ENCODE measurements at places on chromosomes 7 and 10. TPM values are rescaled to one million over a fixed set of nuclear protein-coding genes. Genes with fewer than 3 reads are reported as not detected.

The KIAA1549 gene
- 1.0 TPM for total RNA-seq

The HOXA13 gene
- total RNA-seq = not detected

The CSGALNACT2 gene
- 8.3 TPM for total RNA-seq

The ZNF804B gene
- total RNA-seq = not detected

The AGAP3 gene
- 33.4 TPM for total RNA-seq

The BAG3 gene
- total RNA-seq = 56.0 TPM

The MDFIC gene
- 23.6 TPM for total RNA-seq

The SLC18A3 gene
- total RNA-seq = not detected

The CCNY gene
- 38.2 TPM for total RNA-seq
